ENCODE measurements at places on chromosomes 11 and 22. TPM values are rescaled to one million over a fixed set of nuclear protein-coding genes. Genes with fewer than 3 reads are reported as not detected.

The TIGD3 gene
- 0.44 TPM for total RNA-seq

The POLD3 gene
- total RNA-seq, result 16.0 TPM

The PRAME gene
- not detected for total RNA-seq

The NPAS4 gene
- total RNA-seq, result not detected

The C11orf21 gene
- 0.13 TPM for total RNA-seq

The OR52A1 gene
- total RNA-seq, result 0.03 TPM

The TRIM51 gene
- not detected for total RNA-seq

The CPT1B gene
- 89.0 TPM for total RNA-seq

The TMEM132A gene
- total RNA-seq, result 164 TPM

The DDI1 gene
- total RNA-seq, result not detected

The MTNR1B gene
- not detected for total RNA-seq

The OLFML1 gene
- total RNA-seq, result 0.33 TPM

GRCh38 chr11:45390407-45390806, 104.3 kb upstream of the SYT13 start:
- DNase-seq, result no peak

DNA sequence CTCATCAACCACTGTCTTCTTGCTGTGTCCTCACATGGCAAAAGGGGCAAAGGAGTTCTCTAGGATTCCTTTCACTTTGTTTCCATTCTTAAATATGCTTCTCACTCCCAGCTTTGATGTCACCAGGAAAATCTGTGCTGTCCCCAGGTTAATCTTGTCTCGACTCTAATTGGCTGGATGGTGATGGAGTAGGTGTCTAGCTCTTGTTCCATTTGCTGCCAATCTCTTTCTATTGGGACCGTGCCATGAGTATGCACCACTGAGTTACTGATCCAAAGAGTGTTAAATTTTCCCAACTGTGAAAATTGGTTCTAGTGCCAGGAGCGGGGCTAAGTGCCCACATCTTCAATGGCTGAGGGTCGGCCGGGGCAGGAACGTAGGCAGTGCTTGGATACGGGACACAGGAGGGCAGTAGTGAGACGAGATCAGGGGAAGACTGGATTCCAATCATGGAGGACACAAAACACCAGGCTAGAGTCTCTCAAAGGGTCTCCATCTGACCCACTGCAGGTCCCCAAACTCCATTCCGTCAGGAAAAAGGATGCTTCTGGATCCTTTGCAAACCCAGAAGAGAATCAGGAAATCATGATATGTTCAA, 47.7 kb upstream of the CSNK2A3 start:
- peak; percentile 35 for DNase-seq

GRCh38 chr11:122741613-122742300, 86.2 kb downstream of the UBASH3B start:
- no peak for DNase-seq

DNA sequence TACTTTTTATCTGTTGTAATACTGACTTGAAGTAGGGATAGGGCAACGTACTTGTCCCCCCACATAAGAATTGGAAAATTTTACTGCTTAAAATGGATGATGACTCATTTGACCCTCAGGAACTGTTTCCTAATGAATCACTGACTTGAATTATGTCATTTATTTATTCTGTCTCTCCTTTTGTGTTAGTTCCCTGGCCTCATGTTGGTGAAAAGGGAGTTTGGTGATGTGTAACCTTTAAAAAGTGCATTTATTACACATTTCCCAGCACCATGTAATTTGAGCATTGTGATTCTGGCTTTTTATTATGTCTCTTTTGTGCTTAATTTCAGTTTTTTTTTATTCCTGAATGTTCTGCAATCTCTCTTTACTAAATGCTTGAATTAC, 20.3 kb upstream of the PGM2L1 start:
- DNase-seq, result no peak

DNA sequence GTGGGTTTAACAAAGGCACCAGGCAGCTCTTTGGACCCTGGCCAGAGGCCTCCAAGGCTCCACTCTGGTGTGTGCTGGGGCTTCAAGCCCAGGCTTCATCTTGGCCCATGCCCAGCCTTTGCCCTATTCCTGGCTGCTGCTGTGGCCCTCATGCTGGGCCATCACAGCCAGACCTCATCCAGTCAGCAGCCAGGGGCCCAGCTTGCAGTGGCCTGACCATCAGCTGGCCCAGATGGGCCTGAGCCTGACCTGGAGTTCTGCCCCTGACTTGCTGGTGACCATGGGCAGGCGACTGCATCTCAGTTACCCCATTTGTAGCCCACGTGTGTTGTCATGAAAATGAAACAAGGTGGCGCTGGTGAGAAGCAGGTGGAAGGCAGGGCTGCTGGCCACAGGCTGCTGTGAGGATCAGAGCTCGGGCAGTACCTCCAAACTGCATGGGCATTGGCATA, 76.1 kb downstream of the MED15 start:
- no peak for DNase-seq

- no peak for DNase-seq
Observed at GRCh38 chr11:80816966-80817365, 1376.1 kb upstream of the TENM4 start.

DNA sequence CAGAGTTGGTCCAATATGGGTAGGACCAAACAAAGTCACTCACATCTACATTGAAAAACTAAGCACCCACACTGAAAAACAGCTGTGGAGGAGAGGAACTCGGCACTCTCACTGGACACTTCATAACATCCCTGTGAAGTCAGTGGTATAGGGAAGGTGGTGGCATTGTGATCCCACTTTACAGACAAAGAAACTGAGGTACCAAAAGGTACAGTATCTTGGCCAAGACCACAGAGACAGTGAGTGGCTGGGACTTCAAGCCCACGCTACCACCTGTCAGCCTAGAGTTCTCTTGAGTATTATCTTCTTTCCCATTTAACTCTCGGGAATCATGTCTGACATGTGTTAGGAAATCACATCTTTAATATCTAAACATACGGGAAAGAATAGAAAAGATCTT, 61.9 kb downstream of the SYN3 start:
- no peak for DNase-seq

- no peak for DNase-seq
Observed at GRCh38 chr11:36333897-36334296, 37.8 kb downstream of the PRR5L start.

DNA sequence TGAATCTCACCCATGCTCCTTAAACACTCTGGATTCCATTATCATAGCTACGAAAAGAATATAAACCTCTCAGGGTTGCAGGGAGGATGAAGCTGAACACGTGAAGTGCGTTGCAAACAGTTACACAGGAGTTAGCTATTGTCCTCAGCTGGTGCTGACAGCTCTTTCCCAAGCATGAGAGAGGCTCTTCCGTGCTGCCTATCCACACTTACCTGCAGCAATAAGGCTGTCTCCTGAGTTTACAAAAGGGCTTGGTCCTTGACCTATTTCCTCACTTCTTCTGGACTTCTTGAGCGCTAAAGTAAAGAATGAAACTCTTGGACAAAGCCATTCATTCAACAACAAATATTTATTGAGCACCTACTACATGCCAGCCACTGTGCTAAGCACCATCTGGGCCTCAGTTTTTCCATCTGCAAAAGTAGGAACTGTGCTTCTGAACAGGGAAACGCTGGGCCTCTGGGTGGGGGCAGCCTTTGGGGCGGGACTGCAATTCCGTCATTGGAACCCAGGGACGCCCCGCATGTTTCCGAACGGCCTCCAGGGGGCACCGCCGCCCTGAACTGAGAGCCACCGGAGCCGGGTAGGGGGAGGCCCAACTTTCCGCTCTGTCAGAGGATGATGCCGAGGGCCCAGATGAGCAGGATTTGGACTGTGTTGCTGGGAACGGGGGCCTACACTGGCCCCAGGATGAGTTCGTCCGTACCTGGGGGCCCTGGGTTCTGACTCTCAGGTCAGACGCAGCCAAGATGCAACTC, 651 bp upstream of the ARL2 start:
- DNase-seq, result peak; percentile 93

- no peak for DNase-seq
Observed at GRCh38 chr22:36359470-36359996, 28.2 kb downstream of the MYH9 start.

DNA sequence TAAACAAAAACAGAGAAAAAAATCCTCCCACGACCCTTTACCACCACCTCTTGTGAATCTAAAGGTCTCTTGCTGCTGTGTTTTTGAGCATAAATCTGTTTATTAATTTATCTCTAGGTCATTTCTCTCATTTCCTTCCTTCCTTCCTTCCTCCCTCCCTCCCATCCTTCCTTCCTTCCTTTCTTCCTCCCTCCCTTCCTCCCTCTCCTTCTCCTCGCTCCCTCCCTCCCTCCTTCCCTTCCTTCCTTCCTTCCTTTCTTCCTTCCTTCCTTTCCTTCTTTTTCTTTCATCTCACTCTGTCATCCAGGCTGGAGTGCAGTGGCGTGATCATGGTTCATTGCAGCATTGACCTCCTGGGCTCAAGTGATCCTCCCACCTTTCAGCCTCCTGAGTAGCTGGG, 13.5 kb upstream of the APOBEC3A start:
- DNase-seq, result no peak

DNA sequence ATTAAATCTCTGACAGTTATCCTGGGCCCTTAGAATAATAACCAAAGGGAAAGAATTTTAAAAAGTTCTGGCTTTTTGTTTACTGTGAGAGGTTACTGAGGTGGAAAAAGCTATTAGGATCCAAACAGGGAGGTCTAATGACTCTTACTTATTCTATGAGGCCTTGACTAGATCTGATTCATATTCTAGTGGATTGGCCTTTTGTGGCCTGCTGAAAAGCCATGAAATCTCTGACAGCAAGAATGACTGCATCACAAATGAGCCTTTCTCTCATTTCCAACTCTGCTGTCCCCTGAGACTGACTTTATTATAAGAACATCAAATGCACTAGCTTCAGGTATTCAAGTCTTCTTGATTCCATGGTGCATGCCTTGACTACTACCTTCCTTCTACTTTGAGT, 1797.6 kb downstream of the LRRC4C start:
- no peak for DNase-seq

- DNase-seq, result no peak
Observed at GRCh38 chr11:8016440-8016839, 29.3 kb downstream of the EIF3F start.

DNA sequence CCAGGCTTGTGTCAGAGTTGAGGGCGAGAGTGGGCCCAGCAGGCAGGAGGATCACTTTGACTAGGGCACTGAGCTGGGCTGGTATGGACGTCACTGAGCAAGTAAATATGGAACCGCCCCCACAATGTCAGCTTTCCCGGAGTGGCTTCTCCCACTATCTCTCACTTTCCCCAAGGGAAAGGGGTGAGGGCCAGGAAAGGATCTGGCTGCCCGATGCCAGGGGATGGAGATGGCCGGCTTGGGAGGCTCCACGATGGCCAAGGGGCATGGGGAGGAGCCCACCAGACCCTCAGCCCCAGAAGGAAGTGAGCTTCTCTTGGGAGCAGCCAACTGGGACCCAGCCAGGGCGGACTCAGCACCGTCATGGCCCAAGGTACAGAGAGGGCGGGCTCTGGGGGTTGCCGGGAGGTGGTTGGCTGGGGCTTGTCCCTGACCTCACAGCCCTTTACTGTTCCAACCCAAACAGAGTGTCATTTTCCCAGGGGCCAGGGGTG, 8.7 kb downstream of the PRDM11 start:
- no peak for DNase-seq

DNA sequence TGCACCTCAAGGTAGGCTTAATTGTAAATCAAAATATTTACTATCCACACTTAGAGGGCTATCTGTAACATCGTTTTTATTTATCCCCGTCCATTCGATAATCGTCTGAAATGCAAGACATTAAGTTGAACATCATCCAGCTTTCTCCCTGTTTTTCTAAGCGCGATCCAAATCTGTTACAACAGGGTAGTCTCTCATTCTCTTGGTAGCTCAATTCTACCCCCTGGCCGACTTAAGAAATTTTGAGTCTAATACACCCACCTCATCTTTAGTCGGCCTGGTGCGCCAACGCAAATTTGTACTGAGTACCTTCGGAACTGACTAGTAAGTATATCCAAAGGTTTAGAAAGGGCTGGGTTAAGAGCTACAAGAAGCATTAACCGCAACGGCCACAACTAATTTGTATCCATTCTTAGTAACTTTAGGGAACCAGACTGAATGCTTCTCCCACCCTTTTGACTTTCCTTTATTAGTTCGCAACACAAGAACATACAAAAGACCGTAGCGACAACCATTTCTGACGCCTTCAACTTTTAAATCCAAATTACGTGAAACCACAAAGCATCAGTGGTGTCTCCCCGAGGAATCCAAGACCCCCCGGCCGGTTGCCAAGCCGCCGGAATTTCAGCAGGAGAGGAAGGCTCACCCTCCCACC, 1.0 kb upstream of the ZNF143 start:
- DNase-seq, result no peak

DNA sequence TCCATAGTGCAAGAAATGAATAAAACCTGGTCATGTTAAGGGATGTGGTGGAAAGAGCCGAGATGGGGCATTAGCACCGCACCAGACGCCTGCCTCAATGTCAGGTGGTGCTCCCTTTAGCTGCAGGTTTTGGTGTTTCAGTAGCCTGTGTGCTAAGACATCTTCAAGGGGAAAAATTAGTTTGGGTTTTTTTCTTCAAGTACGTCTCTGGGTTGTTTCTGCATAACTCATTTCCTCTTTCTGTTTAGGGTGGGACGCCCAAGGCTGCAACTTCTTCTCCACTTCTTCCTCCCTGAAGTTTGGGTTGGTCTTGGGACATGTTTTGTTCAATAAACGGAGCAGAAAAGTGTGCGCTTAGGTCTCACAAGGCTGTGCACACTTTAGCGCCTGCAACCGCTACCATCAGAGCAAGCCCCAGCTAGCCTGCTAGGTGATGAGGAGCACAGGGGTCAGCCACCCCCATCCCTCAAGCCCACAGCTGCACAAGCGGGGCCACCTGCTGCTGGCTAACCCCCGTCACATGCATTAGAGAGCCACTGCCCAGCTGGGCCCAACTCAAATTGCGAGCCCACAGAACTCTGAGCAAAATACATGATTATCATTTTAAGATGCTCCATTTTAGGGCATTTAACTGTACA, 1495.7 kb downstream of the TBC1D22A start:
- DNase-seq, result no peak

- no peak for DNase-seq
Observed at GRCh38 chr11:24833573-24833972, 336.7 kb downstream of the LUZP2 start.

DNA sequence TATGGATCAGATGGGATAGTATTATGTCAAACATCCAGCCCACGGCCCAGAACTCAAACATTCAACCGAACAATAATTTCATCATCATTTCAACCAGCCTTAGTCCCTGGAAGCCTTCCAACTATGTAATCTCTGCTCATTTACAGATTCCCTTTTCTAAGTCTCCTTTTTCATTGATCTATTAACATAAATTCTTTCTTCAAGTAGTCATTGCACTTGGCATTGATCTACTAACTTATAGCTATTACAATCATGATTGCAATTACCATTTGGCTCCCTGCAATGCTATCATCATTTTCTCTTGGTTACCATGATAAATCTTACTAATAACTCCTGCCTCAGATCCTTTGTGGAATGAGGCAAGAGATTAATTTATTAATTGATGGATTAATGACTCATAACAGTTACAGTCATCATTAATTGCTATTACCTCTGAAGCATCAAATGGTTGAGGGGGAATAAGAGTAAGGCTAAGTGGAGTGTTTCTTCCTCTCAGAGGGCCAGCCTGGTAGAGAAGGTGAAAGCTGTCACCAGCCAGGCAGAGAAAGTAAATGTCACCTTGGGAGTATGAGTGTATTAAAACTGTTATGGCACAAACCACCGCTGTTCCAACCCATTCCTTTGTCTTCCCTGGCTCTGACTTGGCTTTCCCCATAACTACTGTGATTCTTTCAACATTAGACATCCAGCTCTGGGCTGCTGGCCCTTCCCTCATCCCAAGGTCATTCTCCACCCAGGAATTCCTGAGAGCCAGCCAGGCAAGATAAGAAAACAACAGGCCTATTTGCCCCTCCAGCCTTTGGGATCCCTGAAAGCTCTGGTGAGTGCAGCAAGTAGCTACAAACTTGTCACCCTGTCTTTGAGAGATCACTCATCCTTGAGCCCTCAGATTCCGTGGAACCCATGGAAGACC, 174.7 kb downstream of the RRAS2 start:
- no peak for DNase-seq

Measured in endothelial cell (in vitro differentiated cells).